C1 segment of cervical spinal cord (tissue), 14 donors: ENCODE measurements at places on chromosomes 6 and 20.

- DNase-seq, result no peak
These were observed 16.7 kb downstream of the PCMT1 start for GRCh38 chr6:149766156-149766769.

DNA sequence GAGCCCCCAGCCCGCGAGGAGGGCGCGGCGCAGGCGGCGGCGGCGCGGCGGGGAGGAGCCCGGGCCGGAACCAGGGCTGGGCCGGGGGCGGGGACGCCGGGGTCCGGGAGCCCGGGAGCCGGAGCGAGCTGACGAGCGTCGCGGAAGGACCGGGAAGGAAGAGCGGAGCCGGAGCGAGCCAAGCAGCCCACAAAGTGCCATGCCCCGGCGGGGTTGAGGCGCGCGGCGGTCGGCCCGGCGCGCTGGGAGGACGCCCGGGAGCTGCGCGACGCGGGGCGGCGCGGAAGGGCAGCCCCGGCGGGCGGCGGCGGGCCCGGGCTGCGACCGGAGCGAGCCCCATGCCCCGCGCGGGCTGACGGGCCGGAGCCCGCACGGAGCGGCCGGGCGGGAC lies 289 bp downstream of the FOXP4 start:
- DNase-seq, result no peak

DNA sequence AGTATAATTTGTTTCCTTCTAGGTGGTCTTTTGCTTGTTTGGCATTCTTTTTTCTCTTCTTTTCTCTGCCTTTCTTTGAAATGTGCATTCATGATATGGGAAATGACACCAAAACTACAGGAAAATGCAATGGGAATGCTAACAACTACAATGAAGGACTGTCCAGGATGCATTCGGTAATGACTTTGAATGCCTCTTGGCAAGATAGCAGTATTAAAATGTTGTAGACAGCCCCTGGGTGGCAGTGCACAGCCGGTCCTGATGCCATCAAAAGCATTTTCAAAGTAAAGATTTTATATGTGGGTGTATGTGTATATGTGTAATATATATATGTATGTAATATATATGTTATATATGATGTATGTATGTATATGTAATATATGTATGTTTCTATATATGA lies 218.8 kb upstream of the MMS22L start:
- DNase-seq, result no peak

DNA sequence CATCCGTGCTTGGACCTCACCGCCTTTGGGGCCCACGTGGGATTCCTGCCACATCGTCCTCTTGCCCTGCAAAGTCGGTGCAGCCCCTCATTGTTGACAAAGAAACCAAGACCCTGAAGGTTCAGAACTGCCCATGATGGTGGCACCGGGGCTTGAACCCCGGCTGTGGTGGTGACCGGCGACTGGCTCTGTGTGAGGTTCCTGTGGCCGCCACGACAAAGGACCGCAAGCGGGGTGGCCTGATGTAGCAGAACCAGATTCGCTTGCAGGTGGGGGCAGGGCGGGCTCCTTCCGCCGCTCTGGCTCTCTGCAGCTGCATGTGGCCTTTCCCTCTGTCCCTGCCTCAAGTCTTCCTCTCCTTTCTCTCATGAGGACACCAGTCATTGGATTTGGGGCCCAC lies 28.7 kb downstream of the SLCO4A1 start:
- DNase-seq, result no peak

DNA sequence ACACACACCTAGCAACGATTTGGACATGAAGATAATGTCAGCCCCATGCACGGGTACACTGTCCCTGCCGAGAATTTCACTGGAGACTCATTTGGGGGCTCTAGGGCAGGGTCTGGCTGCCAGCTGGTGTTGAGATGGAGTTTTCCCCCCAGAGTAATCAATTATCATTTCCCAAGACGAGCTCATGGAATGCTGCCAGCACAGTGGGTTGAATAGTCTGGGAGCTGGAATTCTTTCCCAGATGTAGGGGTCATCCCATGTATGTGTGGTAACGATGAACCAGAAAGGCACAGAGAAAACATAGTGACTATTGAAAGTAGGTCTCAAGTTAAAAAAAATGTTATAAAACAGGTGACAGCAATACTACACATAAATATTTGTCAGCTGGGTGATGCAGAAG lies 579.9 kb downstream of the MAFB start:
- DNase-seq, result no peak

- DNase-seq, result peak; percentile 46
These were observed 6.6 kb upstream of the BTNL2 start for GRCh38 chr6:32413427-32414047.

DNA sequence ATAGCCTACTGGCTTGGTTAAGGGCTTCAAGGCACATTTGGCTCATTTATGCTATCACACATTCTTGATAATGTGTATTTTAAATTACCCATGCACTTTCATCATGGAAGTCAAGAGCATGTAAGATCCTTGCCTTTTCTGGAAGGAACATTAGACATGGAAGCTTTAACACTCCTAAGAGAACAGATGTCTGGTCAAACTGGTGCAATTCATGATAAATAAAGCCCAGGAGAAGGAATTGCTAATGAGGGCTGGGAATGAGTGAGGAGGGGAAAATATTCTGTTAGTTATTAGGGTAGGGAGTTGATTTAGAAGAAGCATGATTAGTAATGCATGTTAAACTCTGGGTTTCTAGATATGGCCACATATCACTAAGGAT lies 688.6 kb upstream of the CITED2 start:
- no peak for DNase-seq

GRCh38 chr6:40558102-40558501 lies 29.1 kb downstream of the LRFN2 start:
- no peak for DNase-seq

GRCh38 chr20:17465236-17465635 lies 65.9 kb downstream of the BFSP1 start:
- no peak for DNase-seq

- no peak for DNase-seq
These were observed 268.4 kb upstream of the SYNCRIP start for GRCh38 chr6:85911067-85911466.

DNA sequence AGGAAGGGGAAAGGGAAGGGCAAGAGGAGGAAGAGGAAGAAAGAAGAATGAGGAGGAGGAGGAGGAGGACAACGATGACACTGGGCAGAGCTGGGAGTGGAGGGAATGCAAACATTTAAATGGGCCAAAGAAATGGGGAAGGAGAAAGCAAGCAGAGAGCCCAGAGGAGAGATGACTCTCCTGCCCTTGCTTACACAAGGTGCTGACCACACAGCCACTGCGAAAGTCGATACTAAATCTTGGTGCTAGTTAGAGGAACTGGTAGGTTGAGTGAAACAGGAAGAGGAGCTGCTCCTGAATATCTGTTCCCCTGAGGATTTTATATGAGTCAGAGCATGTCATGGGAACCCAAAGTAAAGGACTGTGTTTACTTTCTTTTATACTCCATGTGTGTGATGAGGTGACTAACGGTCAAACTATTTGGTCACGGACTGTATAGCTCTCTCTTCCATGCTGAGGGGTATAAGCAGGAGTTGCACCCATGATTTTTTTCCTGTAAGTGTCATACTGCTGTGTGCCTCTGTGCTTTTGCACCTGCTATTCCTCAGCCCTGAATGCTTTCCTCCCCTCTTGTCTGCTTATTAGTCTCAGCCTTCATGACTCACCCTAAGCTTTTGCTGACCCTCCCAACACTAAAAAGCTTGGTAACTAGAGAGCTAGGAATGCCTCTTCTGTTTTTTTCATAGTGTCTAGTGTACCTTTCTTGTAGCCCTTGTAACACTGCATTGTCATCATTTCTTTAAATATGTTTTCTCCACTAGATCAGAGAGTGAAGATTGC lies 9.5 kb upstream of the PAQR8 start:
- DNase-seq, result no peak

GRCh38 chr6:139748353-139749146 lies 374.1 kb upstream of the CITED2 start:
- DNase-seq, result no peak

GRCh38 chr20:51766994-51767866 lies 960 bp downstream of the ATP9A start:
- peak; percentile 39 for DNase-seq

- no peak for DNase-seq
These were observed 107.4 kb upstream of the FRMD1 start for GRCh38 chr6:168186438-168186837.

DNA sequence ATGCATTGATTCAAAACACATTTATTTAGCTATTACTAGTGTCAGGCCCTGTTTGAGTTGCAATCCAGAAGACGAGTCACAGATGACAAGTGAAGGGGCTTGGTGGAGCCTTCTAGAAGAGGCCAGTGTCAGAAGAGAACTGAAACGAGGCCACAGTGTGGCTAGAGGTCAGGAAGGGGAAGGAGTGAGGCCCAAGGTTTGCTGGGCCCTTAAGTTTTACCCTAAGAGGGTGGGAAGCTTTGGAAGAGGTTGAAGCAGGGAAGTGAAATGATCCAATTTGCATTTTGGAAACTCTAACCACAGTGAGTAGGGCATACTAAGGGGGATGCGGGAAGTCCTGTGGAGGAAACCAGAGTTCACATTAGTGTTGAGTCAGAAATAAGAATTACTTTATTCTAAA lies 25.0 kb downstream of the TTK start:
- no peak for DNase-seq

GRCh38 chr6:161496941-161497340 lies 223.1 kb upstream of the AGPAT4 start:
- DNase-seq, result no peak

DNA sequence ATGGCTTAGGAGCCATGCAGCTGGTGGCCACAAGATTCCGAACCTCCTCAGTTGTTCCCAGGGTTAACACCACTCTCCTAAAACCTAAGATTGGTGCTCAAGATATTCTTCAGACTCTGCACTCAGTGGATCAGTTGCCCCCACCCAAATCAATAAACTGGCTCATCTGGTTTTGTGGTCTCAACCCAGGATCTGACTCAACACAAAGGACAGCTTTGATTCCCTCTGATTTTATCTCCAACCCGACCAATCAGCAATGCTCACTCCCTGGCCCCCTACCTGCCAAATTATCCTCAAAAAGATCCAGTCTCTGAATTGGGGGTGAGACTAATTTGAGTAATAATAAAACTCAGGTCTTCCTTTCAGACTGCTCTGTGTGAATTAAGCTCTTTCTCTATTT lies 137.5 kb downstream of the EYS start:
- no peak for DNase-seq
